ENCODE measurements at places on chromosomes 5 and 9.

DNA sequence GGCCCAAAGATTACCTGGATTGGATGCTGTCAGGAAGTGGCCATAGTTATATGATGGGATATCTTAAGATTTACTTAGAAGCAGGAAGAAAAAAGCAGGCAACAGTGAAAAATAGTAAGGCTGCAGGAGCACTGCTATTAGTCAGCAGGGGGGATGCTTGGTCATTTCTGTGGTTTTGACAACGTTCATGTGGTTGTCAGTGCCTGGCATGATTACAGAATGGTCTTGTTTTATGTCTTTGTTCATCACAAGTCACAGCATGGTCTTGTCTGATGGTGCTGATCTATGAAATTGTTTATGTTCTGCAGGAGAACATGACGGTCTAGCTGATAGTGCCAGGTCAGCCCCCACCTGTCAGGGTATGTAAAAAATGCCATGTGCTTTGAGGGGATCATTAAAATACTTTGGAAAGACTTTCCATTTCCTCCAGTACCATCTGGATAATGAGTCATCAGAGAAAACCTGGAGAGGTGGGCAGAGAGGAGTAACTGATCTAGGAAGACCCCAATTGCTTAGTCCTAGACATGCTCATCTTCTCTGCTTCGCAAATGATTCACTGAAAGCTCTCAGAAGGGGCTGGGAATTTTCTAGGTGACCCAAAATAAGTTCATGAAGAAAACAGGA is 48.5 kb downstream of the PLGRKT start:
- DNase-seq = no peak

- no peak for DNase-seq
These were observed 203.4 kb upstream of the ZNF608 start for GRCh38 chr5:124949862-124950261.

DNA sequence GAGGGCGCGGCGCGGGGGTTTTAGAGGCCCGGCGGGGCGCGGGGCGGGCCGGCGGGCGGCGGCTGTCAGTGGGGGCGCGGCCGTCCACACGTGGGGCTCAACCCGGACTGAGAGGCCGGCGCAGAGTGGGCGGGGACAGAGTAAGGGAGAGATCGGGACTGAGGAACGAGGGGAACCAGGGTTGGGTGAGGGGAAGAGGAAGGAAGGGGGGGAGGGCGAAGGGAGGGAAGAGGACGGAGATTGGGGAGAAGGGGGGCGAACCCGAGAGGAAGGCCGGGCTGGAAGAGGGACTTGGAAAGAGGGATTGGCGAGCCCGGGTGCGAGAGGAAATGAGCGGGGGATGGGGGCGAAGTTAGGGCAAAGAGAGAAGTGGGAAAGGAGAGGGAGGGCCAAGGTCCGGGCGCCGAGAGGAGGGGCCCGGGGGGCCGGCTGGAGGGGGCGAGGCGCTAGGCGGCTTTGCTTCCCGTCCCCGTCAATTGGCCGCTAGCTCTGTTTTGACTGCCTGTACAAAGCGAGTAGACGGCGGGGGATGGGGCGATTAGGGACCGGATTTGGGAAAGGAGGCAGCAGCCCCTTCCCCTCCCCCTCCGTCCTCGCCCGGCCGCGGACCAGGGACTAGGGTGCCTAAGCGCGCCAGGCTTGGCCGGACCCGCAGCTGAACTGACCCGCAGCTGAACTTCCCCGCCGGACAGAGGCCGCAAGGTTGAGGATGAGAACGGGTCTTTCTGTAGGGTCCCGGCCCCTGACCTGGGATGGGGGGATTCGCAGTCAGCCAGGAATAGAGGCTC is 399 bp upstream of the FBN2 start:
- DNase-seq = peak; percentile 88

DNA sequence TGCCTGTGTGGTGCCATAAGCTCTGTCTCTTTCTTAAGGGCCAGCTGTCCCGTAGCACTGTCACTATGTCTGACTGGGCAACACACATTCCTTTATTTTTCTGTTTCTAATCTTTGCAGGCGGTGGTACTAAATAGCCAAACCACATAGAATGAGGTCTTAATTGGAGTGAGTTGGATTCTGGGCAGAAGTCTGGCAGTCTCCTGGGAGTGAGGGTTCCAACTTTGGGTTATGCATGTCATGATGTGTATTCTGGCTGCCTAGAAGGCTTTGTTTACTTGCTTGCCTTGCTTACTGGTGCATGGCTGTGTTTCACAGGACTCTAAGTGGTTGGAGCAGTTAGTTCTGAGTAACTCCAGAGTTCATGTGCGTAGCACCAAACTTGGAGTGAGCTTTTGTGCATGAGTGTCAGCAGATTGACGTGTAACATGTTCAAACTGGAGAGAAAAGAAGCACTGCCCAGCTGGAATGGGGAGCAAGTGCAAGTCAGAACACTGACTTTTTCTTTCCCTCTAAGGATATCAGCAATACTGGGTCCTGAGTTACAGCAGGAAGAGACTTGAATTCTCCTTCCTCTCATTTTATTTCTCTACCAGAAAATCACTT is 185.8 kb downstream of the PCSK1 start:
- DNase-seq = peak; percentile 45

GRCh38 chr9:121672213-121672612 is 20.8 kb downstream of the DAB2IP start:
- DNase-seq = peak; percentile 18

DNA sequence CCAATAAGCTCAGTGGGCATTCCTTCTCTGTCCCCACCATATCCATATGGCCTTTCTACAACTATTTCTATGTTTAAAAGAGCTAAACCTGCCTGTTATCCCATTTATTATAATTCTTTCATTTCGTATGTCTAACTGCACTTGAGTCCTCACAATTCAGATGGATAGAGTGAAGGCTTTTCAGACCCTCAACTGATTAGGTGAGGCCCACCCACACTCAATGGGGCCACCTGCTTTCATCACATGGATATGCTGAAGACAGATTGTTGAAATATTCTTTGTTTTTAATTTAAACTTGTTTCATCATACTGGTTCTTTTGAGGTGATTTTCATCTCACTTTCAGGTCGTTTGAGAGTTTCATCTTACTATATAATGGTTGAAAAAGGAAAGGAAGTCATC is 5.7 kb upstream of the S1PR3 start:
- no peak for DNase-seq

DNA sequence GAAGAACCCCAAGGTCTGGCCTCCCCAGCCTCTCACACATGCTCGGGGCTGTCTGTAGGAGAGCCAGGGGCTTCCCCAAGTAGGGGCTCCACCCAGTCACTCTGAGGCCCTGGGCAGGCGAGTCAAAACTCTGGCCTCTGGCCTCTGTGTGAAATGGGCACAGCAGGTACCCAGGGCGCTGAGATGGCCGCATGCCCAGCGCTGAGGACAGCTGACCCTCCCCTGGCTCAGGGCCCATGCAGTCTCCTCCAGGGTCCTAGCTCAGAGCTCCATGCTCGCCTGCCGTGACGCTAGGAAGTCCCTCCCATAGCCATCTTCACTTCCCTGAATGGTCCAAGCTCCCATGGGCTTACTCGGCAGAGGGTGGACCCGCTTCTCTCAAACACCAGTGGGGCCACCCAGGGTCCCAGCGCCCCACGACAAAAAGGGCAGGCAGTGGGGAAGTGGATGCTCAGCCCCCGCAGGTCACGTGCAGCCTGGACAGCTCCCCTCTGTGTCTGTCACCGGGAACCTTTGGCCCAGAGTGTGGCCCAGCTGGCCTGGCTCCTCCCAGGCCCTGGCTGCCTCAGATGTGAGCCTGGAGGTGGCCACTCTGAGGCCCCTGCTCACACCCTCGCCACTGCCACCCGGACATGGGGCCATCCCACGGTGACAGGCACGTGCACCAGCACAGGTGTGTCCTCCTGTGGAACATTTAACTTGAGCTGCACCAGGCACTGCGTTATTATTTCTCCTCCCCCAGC is 12.2 kb upstream of the VAV2 start:
- no peak for DNase-seq

DNA sequence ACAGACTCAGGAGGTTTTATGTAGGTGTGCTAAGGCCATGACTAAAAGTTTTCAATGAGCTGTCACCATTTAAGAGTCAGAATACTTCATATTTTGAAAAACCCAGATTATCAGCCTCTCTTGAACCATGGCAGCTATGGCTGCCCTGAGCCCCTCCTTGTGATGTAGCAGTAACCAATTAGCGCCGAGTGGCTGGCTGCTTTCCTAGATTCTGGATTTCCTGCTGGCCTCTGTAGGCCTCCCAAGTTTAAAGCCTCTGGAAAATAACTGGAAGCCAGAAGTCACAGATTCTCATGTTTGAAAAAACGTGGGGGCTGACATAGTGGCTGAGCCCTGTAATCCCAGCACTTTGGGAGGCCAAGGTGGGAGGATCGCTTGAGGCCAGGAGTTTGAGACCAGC is 25.5 kb downstream of the DAB2IP start:
- DNase-seq = no peak

DNA sequence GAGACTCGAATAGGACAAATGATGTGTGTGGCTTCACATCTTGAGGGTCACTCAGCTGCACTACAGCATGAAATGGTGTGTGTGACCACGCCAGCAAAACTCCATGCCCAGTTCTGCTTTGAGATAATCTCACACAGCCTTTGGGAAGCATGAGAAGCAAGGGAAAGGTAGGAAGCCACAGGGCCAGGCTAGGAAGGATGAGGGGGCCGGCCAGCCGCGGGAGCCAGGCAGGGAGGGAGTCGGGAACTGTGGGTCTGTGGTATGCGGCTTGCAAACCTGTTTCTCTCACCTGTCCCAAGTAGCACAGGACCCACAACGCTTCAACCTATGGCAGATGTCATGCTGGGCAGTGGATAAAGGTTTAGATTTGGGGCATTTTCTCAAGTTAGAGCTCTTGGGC is 142.0 kb downstream of the HSPA4 start:
- no peak for DNase-seq

DNA sequence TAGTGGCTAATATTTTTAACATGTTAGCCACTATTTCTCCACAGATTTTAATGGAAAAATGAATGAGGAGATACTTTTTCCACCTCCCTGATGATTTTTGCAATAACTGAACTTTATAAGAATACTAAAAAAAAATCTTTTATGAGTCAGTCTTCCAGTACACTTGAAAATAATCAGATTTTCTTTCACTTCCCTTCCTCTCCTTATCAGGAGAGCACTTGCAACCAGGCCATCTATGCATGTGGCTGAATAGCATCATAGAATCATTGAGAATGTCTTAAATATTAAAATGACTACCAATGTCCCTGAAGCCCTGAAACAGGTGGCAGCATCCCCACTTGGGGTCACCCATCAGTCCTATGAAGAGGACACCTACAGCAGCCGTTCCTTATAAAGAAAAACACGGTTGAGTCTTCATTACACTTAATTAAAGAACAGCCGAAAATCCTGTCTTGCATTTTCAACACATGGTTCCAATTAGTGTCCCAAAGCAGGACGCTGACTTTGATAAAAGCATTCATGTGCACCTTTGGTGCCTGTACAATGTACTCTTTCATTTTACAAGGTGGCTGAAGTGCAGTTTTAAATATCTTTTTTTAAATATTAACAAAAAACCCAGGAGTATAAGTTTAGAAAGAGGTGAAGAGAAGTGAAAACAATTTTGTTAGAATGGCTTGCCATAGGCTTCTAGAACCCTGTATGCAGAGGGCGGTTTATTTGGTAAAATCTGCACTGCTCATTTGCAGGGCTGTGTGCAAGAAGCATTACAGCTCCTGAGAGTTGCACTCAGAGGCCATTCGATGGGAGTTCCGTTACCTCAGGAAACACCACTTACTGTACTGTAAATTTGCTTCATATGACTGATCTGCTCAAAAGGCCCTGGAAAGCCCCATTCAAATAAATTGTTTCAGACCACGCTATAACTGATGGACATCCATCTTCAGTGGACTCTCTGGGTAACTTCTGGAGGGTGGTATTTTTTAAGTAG is 106.9 kb upstream of the VCAN start:
- DNase-seq = no peak

DNA sequence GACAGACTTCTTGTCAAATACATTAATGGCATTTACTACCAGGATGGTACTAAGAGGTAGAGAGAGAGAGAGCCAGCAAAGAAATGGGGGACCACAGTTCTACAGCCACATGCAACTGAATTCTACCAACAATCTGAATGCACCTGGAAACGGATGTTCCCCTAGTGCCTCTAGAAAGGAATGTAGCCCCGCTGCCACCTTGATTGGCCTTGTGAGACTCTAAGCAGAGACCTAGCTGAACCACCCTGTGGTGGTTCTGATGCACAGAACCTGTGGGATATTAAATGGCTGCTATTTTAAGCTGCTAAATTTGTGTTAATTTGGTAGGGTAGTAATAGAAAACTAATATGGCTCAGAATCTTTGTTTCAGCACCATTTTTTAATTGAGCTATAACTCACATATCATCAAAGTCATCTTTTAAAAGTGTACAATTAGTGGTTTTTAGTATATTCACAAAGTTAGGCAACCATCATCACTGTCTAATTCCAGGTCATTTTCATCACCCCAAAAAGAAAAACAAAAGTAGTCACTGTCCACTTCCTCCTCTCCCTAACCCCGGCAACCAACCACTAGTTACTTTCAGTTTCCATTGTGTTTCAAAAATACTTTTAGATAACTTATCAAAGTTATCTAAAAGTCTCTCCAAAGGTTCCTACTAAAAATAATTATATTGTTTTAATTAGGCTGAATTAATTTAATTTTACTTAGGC is 51.7 kb downstream of the CPLANE1 start:
- DNase-seq = no peak

DNA sequence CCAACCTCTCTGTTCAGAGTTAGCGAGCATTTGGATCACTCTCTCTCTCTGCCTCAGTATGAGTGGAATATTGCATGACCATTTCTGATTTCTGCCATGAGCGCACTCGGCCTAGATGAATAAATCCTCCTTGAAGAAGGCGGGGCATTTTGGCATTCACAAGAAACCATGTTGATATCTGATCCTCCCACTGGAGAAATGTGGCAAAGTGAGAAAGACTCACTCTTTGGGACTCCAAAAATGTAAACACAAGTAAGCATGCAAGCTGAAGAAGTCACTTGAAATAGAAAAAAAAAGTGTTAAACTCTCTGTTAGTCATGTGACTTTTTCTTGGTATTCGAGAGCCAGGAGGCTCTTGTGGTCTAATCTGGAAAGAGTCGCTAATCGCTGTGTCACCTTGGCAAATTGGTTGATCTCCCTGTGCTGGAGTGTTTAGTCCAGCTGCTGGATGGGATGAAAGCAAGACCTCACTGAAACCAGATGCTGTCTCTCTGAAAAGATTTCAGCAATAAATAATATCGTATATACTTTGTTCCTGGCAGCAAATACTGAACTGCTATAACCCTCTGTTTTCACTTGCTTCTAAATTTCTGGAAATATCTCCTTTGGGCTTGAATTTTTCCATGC is 95.5 kb downstream of the GHR start:
- peak; percentile 89 for DNase-seq

GRCh38 chr5:149904977-149905376 is 39.6 kb downstream of the PDE6A start:
- no peak for DNase-seq

GRCh38 chr5:65695896-65696295 is 26.0 kb downstream of the SGTB start:
- DNase-seq = peak; percentile 17

DNA sequence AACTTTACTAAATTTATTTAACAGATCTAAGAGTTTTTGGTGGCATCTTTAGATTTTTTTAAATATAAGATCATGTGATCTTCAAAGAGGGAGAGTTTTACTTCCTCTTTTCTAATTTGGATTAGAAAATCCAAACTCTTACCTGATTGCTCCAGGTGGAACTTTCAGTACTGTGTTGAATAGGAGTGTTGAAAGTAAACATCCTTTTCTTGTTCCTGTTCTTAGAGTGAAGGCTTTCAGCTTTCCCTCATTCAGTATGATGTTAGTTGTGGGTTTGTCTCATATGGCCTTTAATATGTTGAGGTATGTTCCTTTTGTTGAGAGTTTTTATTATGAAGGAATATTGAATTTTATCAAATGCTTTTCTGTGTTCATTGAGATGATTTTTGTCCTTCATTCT is 650.0 kb upstream of the SGCD start:
- DNase-seq = no peak

Data from skin of body (tissue), 3 donors.